ENCODE measurements at places on chromosomes 7 and 10. TPM values are rescaled to one million over a fixed set of nuclear protein-coding genes. Genes with fewer than 3 reads are reported as not detected.

- DNase-seq, result no peak
Observed at GRCh38 chr10:80199828-80200227, 5.5 kb downstream of the ANXA11 start.

The CYP3A4 gene
- not detected for total RNA-seq

DNA sequence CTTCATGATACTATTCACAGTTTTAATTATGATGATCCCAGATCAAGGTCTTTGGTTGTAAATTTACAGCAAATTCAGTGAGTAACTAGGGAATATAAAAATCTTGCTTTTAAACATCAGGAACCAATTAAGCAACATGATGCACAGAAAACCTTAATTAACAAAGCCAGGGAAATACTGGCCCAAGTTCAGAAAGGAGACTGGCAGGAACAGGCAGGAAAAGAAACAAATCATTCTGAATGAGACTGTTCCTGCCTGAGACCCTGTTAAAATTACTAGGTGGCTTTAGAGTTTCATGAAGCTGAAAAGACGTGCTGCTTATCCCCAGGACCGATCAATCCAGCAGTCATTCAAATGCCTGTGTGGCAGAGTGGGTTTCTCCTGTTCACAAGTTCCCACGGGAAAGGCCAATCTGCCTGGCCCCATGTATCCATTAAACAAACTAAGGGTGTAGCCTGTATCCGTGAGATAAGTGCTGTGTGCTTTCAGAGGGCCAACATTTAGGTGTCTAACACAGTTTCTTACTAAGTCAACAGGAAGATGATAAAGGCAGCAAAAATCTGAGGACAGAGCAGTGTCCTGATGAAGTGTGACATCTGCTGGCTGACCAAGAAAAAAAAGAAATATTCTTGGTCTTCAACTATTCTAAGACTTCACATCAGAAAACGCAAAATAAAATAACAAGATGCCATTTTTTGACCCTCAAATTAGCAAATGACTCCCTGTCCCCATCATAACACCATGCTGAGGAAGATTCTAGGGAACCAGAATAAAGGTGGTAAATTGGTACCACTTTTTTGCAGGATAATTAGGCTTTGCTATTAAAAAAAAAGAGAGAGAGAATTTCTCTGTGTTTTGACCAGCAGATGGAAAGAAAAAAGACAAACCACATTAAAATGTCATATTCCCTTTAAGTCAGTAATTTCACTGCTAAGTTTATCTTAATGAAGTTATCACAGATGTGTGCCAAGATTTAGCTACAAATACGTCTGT lies 34.2 kb downstream of the PUS7 start:
- no peak for DNase-seq

The KLF14 gene
- not detected for total RNA-seq

- DNase-seq, result no peak
Observed at GRCh38 chr10:117086546-117086945, 51.5 kb downstream of the VAX1 start.

DNA sequence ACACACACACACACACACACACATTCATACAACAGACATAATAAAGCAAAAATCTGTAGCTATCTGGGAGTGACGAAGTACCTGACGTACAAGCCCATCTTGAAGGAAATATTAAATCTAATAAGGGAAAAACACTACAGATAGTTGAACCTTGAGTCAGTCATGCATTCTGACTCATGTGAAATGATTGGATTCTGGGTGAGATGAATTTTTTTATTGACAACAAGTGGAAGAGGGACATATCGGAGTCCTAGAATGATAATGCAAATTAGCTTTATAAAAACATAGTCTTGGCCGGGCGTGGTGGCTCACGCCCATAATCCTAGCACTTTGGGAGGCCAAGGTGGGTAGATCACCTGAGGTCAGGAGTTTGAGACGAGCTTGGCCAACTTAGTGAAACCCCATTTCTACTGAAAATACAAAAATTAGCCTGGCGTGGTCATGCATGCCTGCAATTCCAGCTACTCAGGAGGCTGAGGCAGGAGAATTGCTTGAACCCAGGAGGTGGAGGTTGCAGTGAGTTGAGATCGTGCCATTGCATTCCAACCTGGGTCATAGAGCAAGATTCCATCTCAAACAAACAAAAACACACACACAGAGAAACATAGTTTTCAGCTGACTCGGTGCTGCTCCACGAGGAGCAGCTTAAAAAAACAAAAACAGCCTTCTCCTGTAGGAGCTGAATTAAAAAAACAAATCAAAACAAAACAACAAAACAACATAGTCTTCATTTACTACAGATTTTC lies 154.4 kb upstream of the MKLN1 start:
- DNase-seq, result no peak

DNA sequence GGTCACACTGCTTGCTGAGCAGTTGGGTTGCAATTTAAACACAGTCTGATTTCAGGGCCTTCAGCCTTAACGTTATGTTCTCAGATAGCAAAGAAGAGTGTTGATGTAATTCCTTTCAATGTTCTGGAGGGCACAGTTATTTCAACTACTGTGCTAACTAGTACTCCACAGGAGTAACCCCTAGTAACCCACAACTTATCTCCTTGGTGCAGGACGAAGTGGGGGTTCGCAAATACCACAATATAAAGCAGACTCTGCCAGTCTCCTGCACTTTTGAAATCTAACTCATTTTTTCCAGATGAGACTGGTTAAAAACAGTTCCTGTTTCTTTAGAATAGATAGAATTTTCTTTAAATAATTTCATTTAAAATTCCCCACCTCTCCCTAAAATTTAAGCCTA lies 47.1 kb upstream of the NCAPG2 start:
- DNase-seq, result no peak

DNA sequence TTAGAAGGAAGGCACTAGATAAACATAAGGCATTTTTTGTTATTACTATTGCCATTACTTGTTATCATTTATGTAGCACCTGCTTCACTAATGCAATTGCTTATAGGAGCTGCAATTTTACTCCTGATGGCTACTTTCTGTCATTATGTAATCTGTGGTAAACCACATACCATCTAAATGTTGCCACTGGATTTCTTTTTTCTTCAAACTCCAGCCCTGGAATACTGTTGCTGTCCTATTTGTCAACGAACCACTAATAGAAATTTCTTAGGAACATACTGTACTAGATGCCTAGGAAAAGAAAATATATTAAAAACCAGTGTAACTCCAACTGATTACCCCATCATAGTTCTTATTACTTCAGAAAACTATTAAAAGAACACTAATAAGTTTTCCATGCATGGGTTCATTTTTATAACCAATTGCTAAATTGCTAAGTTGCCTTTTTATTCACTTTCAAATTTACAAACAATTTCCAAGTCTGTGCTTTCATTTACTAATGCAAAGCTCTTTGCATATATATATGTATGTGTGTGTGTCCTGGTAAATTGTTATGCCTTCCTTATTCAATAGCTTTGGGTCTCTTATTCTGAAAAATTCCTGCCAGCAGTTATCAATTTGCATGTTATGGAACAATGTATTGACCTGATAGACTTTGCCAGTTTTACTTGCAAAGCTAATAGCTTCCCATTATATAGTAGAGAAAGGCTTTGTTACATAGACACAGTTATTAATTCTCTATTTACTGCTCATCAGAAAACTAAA lies 287.4 kb downstream of the EXOC4 start:
- no peak for DNase-seq

The FKBP6 gene
- total RNA-seq, result not detected

The HERC4 gene
- total RNA-seq, result 50.9 TPM

GRCh38 chr10:25689346-25690100 lies 244.5 kb upstream of the MYO3A start:
- no peak for DNase-seq

- no peak for DNase-seq
Observed at GRCh38 chr7:45682358-45682735, 108.2 kb downstream of the ADCY1 start.

DNA sequence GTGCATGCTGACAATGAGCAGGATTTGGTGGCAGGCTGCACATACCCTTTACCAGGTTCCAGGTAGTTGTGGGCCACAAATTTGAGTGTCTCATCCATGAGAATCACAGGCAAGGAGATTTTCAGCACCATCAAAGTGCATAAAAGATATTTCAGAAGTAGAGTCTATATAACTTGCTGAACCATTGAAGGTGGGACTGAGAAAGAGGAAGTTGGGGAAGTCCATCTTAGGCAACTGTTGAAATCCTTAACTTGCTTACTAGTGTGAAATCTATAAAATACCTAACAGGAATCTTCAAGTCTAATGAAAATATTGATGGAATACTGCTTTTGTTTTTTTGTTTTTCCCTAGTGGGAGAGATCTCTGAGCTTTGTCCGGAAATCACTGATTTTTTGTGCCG lies 325.1 kb upstream of the PLXDC2 start:
- no peak for DNase-seq

DNA sequence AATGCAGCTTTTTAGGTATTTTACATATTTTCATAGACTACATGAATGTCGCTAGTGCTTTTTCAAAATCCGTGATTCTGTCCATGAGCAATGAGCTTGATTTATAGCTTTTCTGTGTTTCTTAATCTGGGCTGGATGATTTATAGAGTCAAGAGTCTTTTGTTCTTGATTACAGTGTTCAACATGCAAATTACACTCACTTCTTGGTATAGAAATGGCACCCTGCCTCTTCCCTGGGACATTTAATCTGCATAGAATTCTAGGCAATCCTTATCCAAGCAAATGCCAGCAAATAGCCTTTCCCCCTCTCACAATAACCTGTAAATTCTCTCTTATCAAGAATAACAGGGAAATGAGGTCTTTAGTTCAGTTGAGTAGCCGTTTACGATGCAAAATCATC lies 246.2 kb upstream of the SEMA3C start:
- DNase-seq, result no peak

DNA sequence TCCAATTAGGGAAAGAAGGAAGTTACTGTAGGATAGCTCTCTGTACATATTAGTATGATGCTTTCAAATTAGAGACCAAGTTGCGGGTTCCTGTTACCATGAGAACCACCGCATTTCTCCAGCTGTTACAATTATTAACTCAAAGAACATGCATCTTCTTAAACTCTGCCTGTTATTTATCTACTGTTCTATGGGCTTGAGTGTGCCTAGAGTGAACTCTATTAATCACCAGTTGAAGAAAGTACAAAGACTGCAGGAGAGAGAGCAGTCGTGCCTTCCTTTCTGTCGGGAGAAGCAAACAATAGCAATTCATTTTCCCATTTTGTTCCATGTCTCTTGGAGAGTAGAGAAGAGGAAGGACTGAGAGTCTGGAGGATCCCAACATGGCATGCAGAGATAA lies 1071.2 kb downstream of the TYW1 start:
- no peak for DNase-seq

GRCh38 chr7:28626624-28627262 lies 214.4 kb downstream of the CREB5 start:
- no peak for DNase-seq

- DNase-seq, result no peak
Observed at GRCh38 chr10:125024497-125025234, 82.7 kb downstream of the ZRANB1 start.

DNA sequence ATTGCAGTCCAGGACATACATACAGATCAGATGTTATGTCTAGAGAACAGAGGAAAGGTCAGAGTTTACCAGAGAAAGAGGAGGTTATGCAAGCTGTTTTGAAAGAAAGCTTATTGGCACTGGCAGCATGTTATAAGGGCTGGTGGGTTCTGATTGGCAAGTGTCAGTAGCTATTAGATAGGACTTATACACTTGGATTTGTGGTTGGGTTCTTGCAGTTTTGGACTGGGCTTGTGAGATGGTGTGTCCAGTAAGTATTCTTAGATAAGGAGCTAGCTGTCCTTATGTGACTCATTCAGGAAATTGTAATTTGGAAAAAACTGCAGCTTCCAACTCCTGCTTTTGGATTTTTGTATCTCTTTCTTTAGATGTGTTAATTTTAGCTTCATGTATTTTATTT lies 130.7 kb upstream of the NAMPT start:
- DNase-seq, result no peak

Data from T-helper 17 cell (primary cell).